ENCODE measurements at places on chromosomes 2 and 18. TPM values are rescaled to one million over a fixed set of nuclear protein-coding genes. Genes with fewer than 3 reads are reported as not detected.

Gene RFTN2
- polyA plus RNA-seq, result 13.2 TPM

Gene MOCOS
- polyA plus RNA-seq, result 0.10 TPM

Gene GRP
- polyA plus RNA-seq, result not detected

Gene SAG
- 0.22 TPM for polyA plus RNA-seq

Gene CKAP2L
- polyA plus RNA-seq, result 7.5 TPM

Gene DNER
- polyA plus RNA-seq, result 1.1 TPM

Data from hindlimb muscle (tissue), 1 donor.